ENCODE measurements at places on chromosomes 3 and 15.
A peak's percentile ranks its signal among the peaks of the same experiment; 100 is the strongest.

DNA sequence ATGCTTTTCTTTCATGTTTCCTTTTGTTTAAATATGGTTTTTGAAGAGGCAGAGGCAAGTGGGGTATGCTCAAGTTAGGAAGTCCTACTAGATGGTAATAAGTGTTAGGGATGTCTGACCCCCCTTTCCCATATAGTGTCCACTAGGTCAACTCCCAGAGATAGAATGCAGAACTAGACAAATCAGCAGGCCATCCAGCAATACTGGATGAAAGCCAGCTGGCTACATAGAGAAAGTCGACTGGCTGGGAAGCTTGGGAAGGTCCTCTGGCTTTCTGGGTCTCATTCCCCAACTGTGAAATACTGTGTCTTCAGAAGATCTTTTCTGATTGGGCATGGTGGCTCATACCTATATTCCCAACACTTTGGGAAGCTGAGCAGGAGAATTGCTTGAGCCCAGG is 113.8 kb downstream of the SNRK start:
- no peak overlapping the region for H3K4me3 ChIP-seq
- H3K27me3 ChIP-seq: no peaks in the 10 kb centered on the region
- no peak overlapping the region for H3K27ac ChIP-seq

GRCh38 chr15:57540736-57541135 is 51.0 kb upstream of the MYZAP start:
- no peak for DNase-seq
- H3K4me1 ChIP-seq: peaks cover 1% of the 10 kb centered on the region
- no peak overlapping the region for H3K4me3 ChIP-seq
- no peak overlapping the region for H3K27ac ChIP-seq
- no peaks in the 10 kb centered on the region for H3K27me3 ChIP-seq
- H3K36me3 ChIP-seq: no peaks in the 10 kb centered on the region

DNA sequence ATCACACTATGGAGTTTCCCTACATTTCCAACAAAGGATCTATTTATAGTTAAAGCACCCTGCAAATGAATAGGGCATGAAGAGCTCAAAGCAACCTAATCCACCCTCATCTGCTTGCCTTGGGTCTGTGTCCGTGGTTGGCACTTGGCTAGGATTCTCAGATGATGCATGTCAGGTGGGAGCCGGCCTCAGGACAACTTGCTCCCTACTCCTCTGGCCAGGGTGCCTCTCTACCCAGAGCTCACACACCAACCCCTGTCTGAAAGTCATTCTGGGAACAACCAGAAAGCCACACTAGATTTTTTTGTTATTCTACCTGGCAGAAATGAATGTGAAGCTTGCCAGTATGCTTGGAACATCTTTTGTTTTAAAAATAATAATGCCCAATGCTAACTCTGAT is 13.2 kb downstream of the ARHGEF3 start:
- H3K36me3 ChIP-seq: no peaks in the 10 kb centered on the region
- no peak overlapping the region for H3K27ac ChIP-seq
- no peak for DNase-seq
- H3K4me1 ChIP-seq: no peaks in the 10 kb centered on the region
- no peaks in the 10 kb centered on the region for H3K27me3 ChIP-seq
- no peak overlapping the region for H3K4me3 ChIP-seq

DNA sequence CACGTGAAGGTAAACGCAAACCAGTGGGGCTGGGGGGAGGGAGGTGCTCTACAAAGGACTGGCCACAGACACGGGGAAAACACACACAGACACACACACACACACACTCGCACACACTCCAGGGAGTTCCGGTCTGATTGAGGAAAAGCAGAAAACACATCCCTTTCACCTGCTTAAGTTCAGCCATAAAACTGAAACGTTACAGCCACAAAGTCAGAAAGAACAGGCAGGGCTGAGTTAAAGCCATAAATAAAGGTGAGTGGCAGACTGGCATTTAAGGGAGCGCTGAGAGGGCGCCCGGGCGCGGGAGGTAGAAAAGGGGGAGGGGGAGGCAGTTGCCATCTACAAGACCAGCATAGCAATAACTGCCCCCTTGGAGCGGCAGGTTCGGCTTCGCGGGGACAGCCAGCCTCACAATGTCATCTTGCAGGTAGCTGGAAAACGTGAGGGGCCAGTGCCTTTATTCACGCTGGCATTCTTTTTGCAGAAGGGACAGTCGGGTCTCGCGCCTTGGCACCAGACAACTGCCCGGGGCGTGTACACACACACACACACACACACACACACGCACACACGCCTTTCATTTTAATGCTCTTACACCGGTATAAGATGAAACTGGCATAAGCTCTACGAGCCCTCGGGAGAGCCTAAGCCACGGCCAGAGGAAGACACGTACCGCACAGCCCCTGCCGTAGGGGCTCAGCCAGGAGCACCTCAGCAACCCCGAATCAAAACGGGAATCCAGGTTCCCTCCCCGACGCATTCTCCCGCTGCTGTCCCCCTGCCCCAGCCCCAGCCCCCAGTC is 866 bp downstream of the TNIK start:
- no peaks in the 10 kb centered on the region for H3K36me3 ChIP-seq
- peaks cover 3% of the 10 kb centered on the region for H3K4me1 ChIP-seq
- DNase-seq: peak; percentile 78
- H3K27me3 ChIP-seq: no peaks in the 10 kb centered on the region

- no peak overlapping the region for H3K4me3 ChIP-seq
- no peak for DNase-seq
- H3K27ac ChIP-seq: no peak overlapping the region
- peaks cover 2% of the 10 kb centered on the region for H3K36me3 ChIP-seq
- H3K27me3 ChIP-seq: no peaks in the 10 kb centered on the region
These were observed 48.5 kb downstream of the TJP1 start for GRCh38 chr15:29773816-29774215.

DNA sequence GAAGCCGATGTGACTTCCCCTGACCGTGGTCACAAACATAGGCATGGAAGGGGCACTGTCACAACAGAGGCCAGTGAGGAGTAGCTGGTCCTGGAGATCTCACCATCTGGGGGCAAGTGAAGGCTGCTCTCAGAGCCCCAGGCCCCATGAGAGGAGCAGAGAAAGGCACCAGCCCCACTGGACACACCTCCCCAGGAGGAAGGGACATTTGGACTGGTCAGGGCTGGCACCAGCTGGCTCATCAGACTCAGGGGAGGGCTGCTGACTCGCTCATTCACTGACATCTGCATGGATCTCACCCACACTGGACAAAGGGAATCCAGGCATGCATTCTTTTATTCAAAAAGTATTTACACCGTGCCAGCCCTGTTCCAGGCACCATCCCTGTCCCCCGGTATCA is 26.8 kb downstream of the ESYT3 start:
- H3K27ac ChIP-seq: no peak overlapping the region
- DNase-seq: peak; percentile 36
- H3K4me3 ChIP-seq: no peak overlapping the region
- H3K36me3 ChIP-seq: no peaks in the 10 kb centered on the region
- no peaks in the 10 kb centered on the region for H3K27me3 ChIP-seq
- no peaks in the 10 kb centered on the region for H3K4me1 ChIP-seq

- H3K4me1 ChIP-seq: no peaks in the 10 kb centered on the region
- DNase-seq: no peak
- no peak overlapping the region for H3K4me3 ChIP-seq
- no peak overlapping the region for H3K27ac ChIP-seq
- no peaks in the 10 kb centered on the region for H3K36me3 ChIP-seq
These were observed 73.7 kb downstream of the TM2D3 start for GRCh38 chr15:101578443-101578894.

DNA sequence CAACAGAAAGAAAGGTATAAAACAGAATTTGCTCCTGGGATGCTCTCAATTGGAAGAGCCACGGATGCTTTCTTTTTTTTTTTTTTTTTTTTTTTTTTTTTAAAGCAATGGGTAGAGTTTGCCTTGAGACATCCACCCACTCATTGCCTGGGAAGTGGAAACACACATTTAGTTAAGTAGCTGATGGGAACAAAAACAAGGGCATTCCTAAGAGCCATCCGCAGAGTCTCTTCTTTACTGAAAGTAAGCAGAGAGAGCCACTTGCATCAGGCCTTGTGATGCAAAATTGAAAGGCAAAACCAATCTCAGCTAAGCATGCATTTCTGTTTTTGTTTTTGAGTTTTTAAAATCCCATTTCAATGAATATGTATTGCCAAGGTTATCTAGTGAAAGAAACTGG is 787.9 kb upstream of the LMCD1 start:
- no peak overlapping the region for H3K4me3 ChIP-seq

- no peak overlapping the region for H3K4me3 ChIP-seq
- H3K27ac ChIP-seq: no peak overlapping the region
These were observed 3.1 kb downstream of the CHST13 start for GRCh38 chr3:126527006-126527405.

DNA sequence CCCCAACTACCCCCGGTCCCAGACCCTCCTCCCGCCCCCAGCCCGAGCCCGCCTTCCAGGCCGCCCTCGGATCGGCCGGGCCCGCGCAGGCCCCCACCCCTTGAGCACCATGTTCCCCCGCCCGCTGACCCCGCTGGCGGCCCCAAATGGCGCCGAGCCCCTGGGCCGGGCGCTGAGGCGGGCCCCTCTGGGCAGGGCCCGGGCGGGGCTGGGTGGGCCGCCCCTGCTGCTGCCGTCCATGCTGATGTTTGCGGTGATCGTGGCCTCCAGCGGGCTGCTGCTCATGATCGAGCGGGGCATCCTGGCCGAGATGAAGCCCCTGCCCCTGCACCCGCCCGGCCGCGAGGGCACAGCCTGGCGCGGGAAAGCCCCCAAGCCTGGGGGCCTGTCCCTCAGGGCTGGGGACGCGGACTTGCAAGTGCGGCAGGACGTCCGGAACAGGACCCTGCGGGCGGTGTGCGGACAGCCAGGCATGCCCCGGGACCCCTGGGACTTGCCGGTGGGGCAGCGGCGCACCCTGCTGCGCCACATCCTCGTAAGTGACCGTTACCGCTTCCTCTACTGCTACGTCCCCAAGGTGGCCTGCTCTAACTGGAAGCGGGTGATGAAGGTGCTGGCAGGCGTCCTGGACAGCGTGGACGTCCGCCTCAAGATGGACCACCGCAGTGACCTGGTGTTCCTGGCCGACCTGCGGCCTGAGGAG is 472 bp downstream of the CHST14 start:
- no peaks in the 10 kb centered on the region for H3K27me3 ChIP-seq
- peak overlapping the region; percentile 90 for H3K4me3 ChIP-seq
- DNase-seq: peak; percentile 80
- H3K4me1 ChIP-seq: no peaks in the 10 kb centered on the region
- H3K36me3 ChIP-seq: peaks cover 2% of the 10 kb centered on the region

- H3K4me1 ChIP-seq: peaks cover 18% of the 10 kb centered on the region
- no peaks in the 10 kb centered on the region for H3K27me3 ChIP-seq
- H3K4me3 ChIP-seq: no peak overlapping the region
- peak overlapping the region; percentile 57 for H3K27ac ChIP-seq
These were observed 2.8 kb downstream of the MAP4 start for GRCh38 chr3:48013288-48013980.

DNA sequence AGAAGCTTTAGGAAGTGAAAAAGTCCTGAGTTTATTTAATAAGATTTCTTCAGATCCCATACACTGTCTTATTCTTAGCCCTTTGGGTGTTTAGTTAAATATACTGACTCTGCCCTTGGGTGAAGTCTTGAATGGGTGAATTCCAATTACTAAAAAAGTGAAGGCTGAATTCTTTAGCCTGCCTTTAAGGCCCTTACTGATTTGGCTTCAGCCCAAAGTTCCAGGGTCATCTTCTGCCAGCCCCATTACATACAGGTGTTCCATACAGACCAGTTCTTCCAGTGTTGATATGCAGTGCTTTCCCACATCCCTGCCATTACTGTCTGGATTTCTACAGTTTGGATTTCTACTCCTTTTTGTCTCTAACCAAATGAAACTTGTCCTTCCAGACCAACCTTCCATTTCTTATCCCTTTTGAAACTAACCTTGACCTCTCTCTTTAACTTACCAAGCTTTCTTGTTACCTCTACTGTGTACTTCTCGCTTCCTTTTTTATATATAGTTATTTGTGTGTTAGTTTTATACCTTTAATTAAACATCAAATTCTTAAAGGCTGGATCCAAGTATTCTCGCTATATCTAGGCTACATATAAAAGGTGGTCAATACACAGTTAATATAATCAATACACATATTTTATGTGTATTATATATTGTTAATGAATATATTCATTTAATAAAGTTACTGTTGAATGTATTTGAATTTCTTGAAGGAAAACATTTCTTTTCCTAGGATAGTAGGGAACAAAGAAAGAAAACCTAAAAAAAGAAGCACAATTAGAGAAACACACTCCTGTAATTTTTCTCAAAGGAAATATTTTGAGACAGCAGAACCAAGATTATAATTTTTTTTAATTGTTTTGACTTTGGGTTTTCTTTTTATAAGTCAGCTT is 15.0 kb downstream of the MBNL1 start:
- no peaks in the 10 kb centered on the region for H3K27me3 ChIP-seq
- peaks cover 4% of the 10 kb centered on the region for H3K4me1 ChIP-seq
- DNase-seq: no peak
- no peak overlapping the region for H3K27ac ChIP-seq
- no peaks in the 10 kb centered on the region for H3K36me3 ChIP-seq
- H3K4me3 ChIP-seq: no peak overlapping the region

- no peak overlapping the region for H3K27ac ChIP-seq
- H3K27me3 ChIP-seq: no peaks in the 10 kb centered on the region
- no peak for DNase-seq
- H3K4me1 ChIP-seq: no peaks in the 10 kb centered on the region
These were observed 590.6 kb downstream of the MAGI1 start for GRCh38 chr3:65448120-65448519.

- H3K27ac ChIP-seq: no peak overlapping the region
- H3K27me3 ChIP-seq: no peaks in the 10 kb centered on the region
- DNase-seq: no peak
- no peak overlapping the region for H3K4me3 ChIP-seq
- no peaks in the 10 kb centered on the region for H3K4me1 ChIP-seq
These were observed 180.0 kb upstream of the SMAD3 start for GRCh38 chr15:66885281-66885915.

GRCh38 chr3:142912402-142913172 is 23.7 kb upstream of the PCOLCE2 start:
- H3K27me3 ChIP-seq: no peaks in the 10 kb centered on the region
- no peak for DNase-seq
- H3K4me1 ChIP-seq: no peaks in the 10 kb centered on the region
- H3K4me3 ChIP-seq: no peak overlapping the region
- no peak overlapping the region for H3K27ac ChIP-seq
